NCI-H1694 (cell line): ENCODE measurements at places on chromosomes 7 and 10.

DNA sequence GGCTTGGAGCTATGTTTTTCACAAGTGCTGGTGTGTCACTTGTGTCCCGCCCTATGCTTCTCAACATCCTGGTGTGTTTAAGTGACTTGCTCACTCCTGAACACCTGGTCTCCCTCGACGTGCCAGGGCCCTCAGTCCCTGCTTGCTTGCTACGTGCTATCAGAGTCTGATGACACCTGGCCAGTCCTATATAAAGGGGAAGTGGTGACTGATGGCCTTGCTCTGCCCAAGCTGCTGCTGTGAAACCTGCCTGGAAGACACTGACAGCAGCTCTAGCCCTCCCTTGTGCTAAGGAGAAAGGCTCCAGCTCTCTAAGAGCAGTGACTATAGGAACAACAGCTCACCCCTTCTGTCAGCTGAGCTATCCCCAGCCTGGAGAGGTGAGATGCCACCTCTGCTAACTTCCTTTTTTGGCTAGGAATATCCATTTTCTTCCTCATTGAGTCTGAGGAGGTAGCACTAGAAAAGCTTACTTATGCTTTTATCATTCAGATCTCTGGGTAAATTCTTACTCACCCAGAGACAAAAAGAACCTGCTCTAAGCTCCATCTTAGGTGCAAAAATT, 77.2 kb upstream of the PLXNA4 start:
- no peak for DNase-seq

- DNase-seq = no peak
Measured at GRCh38 chr7:100562195-100563099, 11.3 kb downstream of the SAP25 start.

DNA sequence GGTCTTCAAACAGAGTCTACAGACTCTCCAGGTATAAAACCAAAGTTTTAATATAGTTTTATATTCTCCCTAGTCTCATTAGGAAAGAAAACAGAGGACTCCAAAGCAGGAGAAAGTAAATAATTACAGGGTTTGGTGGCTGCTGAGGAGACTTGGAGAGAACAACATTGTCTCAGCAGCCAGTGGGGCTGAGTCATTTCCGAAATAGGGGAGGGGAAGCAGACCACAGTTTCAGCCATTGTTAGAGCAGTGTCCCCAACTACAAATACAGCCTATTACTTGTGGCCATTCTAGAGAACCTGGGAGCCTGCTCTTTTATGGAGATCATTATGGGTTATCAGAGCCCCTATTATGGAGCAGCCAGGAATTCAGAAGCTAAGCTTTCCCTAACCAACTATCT, 44.2 kb upstream of the A1CF start:
- no peak for DNase-seq

DNA sequence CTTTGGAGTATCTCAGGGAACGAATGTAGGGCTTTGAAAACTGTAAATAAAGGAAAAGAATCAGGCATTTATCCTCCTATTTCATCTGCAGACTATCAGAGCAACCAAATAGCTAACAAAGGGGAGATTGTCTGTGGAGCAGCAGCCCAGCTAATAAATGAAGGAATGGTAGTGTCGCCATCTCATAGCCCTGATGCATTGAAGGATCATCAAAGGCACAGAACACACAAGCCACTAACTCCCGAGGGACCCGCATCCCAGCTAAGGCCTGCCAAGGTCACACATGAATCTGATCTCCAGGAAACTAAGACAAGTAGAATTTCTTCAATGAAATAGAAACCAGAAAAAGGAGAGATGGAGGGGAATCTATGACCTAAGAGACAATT, 38.2 kb downstream of the CALML5 start:
- no peak for DNase-seq
